ENCODE measurements at places on chromosomes 12 and 14.

DNA sequence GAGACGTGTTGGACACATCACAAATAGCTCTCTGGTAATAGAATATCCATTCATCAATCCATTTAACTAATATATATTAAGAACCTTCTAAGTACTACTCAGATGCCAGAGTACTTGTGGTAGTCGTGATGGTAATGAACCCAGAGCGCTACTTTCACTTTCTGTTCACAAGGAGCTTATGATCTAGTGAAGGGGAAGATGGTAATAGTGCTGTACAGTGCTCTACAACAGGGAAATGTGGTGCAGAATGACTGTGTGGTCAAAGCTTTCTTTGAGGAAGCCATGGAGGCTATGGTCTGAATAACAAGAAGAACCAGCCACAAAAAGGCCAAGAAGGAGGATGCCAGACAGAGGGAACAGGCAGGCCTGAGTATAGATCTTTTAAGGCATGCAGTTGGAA lies 212.0 kb downstream of the PTPRO start:
- no peak for DNase-seq

DNA sequence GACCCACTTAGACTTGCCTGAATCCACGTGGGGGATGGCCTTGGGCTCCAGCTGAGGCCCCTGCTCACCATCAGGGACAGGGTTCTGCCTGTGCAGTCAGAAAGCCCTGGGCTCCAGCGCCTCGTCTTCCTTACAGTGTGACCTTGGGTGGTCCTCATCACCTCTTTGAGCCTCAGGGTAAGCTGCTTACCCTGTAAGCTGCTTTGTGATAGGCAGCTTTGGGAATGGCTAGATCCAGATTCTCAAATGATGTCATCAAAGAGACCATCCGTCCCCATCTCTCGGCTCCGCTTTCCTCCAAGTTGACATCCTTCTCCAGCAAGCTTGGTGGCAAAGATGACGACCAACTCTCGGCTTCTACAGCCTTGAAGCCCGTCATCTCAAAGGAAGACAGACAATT lies 127.0 kb downstream of the ADCK1 start:
- no peak for DNase-seq

GRCh38 chr12:132150780-132151144 lies 6.5 kb downstream of the NOC4L start:
- no peak for DNase-seq

- DNase-seq, result no peak
Observed at GRCh38 chr12:69919495-69919894, 94.5 kb downstream of the MYRFL start.

- no peak for DNase-seq
Observed at GRCh38 chr12:107027636-107028053, 40.7 kb upstream of the MTERF2 start.

DNA sequence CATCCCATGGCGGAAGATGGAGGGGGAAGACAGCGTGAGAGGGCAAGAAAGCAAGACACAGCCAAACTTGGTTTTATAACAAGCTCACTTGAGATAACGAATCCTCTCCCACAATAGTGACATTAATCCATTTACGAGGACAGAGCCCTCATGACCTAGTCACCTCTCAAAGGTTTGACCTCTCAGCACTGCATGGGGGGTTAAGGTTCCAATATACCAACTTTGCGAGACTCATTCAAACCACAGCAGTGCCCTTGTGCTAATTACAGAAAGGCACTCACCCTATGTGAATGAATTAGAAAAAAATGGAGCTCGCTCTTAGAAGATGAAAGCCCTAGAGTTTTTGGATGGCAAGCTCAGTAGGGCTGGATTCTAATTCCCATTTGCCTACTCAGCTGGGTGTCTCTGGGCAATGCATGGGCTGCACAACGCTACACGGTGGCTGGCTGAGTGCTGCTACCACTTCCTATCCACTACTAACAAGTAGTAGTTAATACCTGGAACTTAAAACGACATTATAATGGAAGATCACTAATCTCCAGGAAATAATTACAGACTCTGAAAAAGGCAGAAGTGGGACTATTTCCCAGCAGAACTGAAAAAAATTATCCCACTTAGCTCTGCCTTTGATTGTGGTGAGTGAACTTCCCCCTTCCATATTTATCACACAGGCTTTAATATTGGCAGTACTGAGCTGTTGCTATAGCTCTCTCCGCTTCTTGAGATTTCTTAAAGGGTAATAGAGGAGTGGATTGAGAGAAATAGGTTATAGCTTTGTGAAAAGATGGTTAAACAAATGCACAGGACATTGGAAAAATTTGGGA lies 27.5 kb downstream of the TESPA1 start:
- DNase-seq, result no peak

DNA sequence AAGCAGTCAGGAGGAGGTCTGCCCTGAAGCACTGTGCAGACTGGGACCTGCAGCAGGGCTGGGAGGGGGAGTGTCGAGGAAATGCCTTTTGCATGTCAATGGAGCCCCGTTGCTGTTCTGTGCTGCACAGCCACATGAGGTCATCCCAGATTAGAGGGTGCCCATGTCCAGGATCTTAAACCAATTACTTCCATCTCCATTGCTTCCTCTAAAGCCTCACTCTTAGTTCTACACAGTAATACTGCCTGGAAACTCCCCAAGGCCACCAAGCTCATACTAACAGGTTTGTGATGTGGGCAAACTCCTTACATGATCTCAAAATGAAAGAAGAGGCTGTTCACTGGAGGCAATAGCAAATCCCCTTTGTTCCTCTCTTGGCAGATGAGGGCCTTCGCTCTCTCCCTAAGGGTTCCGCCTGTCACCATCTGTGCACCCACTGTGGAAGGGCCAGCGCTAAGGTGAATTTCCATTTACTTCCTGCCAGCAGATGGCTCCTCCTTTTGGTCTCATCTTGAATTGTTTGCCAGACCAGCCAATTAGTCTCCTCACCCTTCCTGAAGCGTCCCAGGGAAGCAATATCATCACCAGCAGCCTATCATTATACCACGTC lies 35.4 kb upstream of the LTA4H start:
- no peak for DNase-seq

- no peak for DNase-seq
Observed at GRCh38 chr12:14984766-14985285, 12.0 kb downstream of the PDE6H start.

- DNase-seq, result no peak
Observed at GRCh38 chr12:53218551-53219291, 11.7 kb upstream of the ITGB7 start.

- no peak for DNase-seq
Observed at GRCh38 chr12:121946313-121947025, 28.1 kb downstream of the CFAP251 start.

DNA sequence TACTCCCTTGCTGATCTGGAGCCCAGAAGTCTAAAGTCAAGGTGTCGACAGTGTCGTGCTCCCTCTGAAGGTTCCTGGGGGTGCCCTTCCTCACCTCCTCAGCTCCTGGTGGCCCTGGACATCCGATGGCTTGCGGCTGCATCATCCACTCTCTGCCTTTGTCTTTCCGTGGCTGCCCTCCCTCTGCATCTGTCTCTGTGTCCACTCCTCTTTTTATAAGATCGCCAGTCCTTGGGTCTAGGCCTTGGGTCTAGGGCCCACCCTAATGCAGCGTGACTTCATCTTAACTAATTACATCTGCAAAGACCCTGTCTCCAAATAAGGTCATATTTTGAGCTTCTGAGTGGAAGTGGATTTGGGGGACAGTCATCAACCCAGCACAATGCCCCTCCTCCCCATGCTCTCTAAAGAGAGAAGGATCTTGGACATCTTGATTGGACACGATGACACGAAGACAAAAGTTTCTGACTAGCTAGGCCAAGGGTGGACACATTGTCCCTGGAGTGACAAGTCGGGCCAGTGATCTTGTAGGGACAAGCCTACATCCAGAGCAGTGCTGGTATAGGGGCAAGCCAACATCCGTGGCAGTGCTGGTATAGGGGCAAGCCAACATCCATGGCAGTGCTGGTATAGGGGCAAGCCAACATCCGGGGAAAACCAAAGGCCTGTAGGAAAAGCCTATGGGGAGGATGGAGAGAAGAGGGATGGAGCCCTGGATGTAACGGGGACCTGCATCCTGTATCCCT lies 93.9 kb upstream of the DIO3 start:
- DNase-seq, result no peak

GRCh38 chr12:50574601-50575348 lies 70.0 kb downstream of the DIP2B start:
- DNase-seq, result no peak

DNA sequence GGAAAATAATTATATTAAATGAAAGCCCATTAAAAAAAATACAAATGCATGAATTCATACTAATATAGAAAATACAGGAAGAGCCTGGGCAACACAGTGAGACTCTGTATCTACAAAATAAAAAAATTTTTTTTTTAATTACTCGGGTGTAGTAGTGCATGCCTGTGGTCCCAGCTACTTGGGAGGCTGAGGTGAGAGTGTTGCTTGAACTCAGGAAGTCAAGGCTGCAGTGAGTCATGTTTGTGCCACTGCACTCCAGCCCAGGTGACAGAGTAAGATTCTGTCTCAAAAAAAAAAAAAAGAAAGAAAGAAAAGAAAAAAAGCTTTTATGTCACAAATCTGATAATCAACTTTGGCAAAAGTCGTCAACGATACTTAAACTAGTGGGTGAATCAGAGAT lies 80.6 kb upstream of the PLEKHA5 start:
- no peak for DNase-seq

DNA sequence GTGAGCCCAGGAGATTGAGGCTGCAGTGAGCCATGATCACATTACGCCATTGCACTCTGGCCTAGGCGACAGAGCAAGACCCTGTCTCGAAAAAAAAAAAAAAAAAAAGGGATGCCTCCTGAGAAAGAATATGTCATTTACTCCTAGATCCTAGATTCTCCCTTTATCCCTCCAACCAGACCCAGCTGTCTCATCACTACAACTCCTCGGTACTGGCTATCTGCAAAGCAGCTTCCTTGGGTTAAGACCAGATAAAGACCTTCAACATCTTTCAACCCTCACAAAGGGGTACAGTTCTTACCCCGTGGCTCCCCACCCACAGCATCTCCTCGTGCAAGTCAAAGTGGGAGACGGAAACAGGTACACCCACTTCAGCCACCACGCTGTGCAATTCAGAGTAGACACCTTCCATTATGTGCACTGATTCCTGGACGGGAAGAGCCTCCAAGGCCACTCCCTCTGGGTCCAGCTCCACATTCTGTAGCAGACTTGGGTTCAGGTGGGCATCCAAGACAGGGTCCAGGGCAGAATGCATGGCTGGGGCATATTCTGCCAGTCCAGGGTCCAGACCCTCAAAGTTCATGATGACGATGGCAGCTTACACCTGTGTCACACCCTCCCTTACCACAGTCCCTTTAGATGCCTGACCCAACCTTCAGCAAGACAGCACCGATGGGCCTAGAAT lies 1.1 kb downstream of the PAN2 start:
- no peak for DNase-seq

GRCh38 chr12:49295082-49295936 lies at the start of gene PRPH:
TSS of gene PRPH (plus strand) at chr12:49295147. CDS start at chr12:49295201, 54 bp downstream.
- no peak for DNase-seq

- DNase-seq, result no peak
Observed at GRCh38 chr14:84670796-84671195, 859.1 kb upstream of the FLRT2 start.

- DNase-seq, result no peak
Observed at GRCh38 chr14:55438066-55438683, 2.2 kb downstream of the TBPL2 start.

- DNase-seq, result no peak
Observed at GRCh38 chr12:124109760-124110159, 136.7 kb downstream of the ZNF664 start.

DNA sequence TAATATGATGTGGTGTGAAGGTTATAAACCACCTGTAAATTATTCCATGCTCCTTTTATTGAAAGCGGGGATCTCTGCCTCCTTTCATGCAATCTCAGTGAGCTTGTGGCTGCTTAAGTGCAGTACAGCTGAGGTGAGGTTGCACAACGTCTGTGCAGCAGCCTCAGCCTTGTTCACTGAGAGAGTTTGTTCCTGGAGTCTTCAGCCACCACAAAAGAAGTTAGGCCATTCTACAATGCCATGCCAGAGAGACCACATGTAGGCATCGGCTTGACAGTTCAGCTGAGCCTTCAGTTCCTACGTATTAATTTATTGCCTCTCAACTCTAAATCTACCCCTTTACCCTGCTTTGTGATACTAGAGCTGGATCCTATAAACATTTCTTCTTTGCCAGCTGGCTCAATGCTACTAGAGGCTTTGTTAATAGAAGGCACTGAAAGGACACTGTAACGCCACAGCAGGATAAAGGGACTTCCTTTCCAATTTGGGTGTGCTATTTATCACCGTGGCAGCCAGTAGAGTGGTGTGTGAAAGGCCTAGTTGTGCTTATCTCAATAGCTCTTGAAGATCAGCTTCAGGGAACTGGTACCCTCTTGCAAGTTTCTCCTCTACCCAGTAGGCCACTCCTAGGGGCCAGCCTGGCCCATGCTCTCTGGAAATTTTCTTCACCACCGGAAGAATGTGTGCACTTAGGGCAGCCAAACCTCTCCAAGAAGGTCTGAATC lies 337.7 kb downstream of the IPO8 start:
- DNase-seq, result no peak

- no peak for DNase-seq
Observed at GRCh38 chr12:84077679-84078078, 834.9 kb downstream of the SLC6A15 start.

GRCh38 chr14:100764471-100765115 lies 37.9 kb downstream of the DLK1 start:
- DNase-seq, result no peak

GRCh38 chr12:68349921-68350606 lies 17.9 kb upstream of the MDM1 start:
- no peak for DNase-seq

GRCh38 chr14:50469982-50470381 lies 62.4 kb downstream of the MAP4K5 start:
- no peak for DNase-seq

GRCh38 chr14:57009585-57010515 lies 199.6 kb upstream of the OTX2 start:
- DNase-seq, result no peak

DNA sequence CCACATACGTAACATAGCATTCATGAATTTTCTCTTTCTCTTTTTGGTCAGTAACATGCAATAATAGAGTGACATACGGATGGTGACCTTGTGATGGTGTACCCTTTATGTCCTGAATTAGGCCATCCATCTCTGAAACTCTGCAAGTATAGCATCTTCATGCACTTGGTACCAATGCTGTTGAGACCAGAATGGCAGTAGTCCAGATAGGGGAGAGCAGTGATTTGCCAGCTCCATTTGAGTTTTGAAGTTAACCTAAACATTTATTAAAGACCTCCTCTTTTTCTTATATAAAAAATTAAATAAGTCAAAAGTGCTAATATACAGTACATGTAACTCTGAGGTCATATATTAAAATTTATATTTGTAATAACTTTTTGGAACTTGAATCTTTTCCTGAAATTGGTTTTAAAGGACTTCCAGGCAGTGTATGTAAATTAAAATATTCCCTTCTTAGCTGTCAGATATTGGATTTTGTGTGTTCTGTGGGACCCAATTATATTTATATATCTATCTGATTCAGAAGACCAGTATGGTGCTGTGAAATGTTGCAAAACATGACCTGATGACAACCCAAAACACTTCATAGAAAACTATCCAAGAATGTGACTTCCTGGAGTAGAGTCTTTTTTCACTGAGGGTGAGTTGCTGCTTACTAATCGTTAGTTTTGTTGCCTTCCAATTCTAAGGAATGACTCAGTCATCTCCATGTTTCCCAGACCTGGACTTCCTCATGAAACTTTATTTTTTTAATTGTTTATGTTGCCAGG lies 3.5 kb downstream of the ELK3 start:
- DNase-seq, result no peak
